ENCODE measurements at places on chromosomes 12 and 14.

DNA sequence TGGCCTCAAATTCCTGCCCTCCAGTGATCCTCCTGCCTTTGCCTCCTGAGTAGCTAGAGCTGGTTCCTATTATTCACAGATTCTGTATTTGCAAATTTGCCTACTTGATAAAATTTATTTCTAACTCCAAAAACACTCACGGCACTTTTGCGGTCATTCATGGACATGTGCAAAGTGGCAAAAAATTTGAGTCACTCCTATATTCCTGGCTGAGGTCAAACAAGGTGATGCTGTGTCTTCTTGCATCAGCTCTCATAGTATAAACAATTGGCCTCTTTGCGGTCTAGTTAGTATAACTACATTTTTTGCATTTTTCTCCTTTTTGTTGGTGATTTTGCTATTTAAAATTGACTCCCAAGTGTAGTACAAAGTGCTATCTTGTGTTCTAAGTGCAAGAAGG is 24.7 kb downstream of the ATF1 start:
- no peak for DNase-seq

DNA sequence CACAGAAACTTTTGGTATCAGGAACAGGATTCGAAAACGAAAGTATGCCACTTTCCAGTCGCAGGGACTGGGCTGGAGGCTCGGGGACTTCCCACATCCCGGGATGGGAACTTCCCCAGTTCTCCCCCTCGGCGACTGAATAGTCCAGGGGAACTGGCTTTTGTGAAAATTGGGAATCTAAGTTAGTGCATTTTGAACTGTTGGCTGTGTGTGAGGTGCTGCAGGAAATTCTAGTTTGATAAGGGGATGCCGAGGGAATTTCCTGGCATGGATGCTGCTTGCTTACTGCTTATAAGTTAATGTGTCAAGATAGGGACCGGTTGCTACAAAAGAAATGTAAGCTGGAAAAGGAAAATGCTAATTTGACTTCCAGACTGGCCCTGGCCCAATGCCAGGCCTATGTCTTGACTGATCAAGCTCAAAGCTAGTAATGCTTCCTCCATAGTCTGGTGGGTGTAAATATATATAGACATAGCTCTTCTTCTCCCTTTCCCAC is 73.4 kb upstream of the EIF5 start:
- no peak for DNase-seq

DNA sequence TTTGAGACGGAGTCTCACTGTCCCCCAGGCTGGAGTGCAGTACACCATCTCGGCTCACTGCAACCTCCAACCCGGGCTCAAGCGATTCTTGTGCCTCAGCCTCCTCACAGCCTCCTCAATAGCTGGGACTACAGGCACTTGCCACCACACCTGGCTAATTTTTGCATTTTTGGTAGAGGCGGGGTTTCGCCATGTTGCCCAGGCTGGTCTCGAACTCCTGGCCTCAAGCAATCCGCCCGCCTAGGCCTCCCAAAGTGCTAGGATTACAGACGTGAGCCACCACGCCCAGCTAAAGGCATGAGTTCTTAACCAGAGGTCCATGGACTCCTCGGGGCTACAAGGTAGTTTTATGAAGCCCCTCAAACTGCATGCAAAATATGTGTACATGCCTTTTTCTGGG is 2.1 kb downstream of the SARNP start:
- DNase-seq: no peak

DNA sequence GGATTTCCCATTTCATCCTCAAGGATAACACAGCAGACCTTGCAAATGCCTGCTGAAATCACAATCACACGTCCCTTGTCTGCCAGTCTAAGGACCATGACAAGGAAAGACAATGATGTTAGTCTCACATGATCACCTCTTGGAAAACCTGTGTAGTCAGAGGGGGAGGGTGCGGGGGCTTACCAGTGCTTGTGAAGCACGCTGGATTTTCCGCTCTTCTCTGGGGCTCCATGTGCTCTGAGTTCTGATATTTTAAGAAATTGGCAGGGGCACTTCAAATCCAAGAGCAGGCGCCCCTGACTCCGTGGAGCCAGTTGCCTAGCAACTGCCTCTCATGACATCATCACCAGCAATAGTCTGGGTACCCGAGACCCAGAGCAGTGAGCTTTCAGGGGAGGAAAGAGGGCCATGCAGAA is 200.9 kb upstream of the C14orf180 start:
- DNase-seq: no peak

DNA sequence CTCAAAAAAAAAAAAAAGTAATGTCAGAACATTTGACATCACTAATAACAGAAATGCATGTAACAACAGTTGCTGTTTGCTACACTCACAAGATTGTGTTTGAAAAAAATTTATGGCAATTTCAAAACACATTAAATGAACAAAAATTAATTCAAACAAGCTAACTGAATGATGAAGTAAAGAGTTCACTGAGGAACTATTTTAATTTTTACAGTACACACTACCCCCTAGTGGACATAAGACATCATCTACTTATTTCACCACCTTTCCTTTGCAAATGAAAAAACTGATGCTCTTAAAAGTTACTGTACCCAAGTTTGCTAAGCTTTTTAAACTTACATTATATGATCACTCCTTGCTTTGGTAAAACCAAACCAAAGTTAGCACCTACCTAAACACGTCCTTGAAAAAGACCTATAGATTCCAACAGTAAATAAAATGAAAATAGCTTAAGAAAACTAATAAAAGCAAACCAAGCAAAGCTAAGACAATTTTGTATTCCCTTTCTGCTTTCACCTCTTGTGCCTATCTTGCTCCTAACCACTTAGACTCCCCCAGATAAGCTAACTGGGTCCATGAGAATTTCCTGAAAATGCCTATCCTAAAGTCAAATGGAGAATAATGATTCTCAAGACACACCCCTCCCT is 22.2 kb downstream of the UBE2N start:
- DNase-seq: no peak

DNA sequence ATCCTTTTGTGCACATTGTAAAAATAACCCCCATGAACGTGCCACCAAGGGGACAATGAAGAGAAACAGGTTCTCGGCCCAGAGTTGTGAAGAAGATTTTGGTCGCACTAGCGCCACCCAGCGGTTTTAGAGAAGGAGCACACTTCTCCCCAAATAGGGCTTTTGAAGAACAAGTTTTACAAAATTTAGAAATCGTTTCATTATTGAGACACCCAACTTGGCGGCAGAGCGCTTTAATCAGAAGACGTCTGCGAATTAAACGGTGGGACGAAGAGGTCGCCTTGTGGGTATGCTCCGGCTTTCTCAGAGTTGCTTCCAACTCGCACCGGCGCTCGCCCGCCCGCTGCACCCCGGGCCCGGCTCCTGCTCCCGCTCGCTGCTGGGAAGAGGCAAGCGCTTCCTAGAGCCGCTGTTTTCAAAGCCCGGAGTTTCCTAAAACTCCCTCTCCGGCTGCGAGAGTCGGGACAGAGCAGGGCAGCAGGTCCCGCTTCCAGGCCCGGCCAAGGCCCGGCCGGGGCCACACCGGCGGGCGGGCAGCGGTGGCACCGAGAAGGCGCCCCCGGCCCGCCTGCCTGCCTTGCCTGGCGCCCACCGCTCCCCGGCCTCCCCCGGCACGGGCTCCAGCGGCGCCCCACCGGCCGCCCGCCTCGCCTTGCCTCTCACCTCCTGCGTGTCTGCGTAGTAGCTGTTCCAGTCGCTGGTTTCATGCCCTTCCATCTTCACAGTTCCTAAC is 645 bp downstream of the FOXA1 start:
- DNase-seq: peak; percentile 77

DNA sequence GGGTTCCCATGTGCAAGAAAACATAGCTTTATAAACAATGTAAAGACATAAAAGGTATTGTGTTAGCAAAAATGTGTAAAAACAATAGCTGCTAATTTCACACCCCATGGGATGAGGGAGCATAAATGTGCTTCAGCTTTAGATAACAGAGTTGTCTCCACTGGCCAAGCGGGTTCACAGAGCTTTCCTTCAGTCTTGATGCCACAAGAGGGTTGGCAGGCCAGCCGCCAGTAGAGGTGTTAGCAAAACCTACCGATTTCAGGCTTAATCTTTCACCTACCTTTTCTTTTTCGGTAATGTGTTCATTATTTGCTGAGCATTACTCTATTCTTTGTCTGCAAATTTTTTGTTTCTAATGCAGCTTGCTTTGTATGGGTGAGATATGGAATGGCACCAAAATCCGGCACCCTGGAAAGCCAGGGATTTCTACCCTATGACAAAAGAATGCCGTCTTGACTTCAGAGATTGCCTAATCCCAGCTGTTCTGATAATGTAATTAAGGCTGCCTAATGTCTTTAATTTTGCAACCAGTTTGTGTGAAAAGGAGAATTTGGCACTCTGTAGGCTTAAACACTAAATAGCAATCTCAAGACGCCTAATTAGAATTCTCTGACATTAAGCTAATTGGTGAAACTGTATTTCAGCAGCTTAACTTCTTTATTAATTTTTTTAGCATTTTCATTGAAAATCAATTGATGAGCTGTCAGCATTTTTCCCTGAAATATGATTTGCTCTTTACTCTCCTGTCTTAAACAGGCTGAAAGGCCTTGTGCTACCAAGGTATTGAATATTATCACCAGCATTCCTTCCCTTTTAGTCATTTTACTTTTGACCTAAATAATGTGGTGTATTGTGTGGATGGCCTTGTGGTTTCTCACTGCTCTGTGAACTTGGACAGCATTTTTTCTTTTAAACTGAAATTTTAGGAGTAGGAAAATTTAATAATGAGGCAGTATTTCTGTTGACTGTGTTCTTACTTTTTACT is 60.7 kb downstream of the POLR3B start:
- DNase-seq: no peak

Measured in islet precursor cell (in vitro differentiated cells).